ENCODE measurements at places on chromosomes 2 and 18.

DNA sequence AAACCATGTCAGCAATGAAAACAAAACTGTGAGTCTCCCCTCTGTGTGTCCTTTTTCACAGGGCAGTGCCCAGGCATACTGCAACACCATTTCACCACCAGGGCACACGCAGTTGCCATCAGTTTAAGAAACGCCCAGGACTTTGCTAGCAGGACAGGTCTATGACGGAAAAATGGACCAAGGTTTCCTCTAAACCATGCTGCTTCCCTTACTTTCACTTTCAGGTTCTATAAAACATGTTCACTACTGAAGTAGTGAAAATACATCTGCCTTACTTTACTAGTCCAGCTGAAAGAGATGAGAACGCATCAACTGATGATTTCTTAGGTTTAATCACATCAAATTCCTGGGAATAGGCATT is 110.5 kb downstream of the TCF4 start:
- H3K4me1 ChIP-seq, result peaks cover 19% of the 10 kb centered on the region
- H3K27ac ChIP-seq, result peak overlapping the region; percentile 87
- H3K36me3 ChIP-seq, result no peaks in the 10 kb centered on the region
- H3K4me3 ChIP-seq, result peak overlapping the region; percentile 79
- DNase-seq, result peak; percentile 44

DNA sequence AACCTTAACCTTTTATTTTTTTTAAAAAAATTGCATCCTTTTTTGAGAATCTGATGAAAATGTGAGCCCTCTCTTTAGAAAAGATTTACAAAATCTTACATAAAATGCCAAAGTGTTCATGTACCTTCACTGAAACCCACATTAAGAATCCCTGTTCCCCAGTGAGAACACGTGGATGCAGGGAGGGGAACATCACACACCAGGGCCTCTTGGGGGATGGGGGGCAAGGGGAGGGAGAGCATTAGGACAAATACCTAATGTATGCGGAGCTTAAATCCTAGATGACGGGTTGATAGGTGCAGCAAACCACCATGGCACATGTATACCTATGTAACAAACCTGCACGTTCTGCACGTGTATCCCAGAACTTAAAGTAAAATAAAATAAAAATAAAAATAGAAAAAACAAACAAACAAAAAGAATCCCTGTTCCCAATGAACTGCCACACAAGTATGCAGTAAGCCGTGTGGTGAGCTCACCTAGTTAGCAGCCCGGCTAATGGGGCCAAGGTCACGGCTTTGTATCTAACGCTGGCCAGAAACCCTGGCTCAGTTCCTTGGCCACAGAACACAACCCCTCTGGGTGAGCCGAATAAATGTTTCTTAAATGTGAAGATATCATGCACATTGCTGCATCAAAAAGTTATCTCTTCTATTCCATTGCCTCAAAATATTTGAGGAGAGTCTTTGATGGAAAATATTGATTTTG is 41.4 kb downstream of the CHST9 start:
- no peak for DNase-seq
- no peak overlapping the region for H3K27ac ChIP-seq
- no peaks in the 10 kb centered on the region for H3K4me1 ChIP-seq
- no peaks in the 10 kb centered on the region for H3K27me3 ChIP-seq
- no peak overlapping the region for H3K4me3 ChIP-seq

DNA sequence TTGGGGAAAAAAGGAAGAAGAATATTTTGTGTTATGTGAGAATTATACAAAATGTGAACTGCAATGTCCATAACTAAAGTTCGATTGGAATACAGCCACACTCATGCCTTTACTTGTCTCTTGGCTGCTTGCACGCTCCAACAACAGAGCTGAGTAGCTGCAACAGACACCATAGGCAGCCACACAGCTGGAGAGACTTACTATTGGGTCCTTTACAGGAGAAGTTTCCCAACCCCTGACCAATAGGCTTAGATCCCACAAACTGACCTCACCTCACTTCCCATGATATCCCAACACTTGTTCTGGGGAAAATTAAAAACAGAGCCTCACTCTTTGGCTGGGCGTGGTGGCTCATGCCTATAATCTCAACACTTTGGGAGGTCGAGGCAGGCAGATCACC is 213.8 kb downstream of the SH3BP4 start:
- no peak for DNase-seq
- no peak overlapping the region for H3K27ac ChIP-seq
- H3K4me3 ChIP-seq, result no peak overlapping the region
- H3K4me1 ChIP-seq, result no peaks in the 10 kb centered on the region
- H3K36me3 ChIP-seq, result no peaks in the 10 kb centered on the region

- no peaks in the 10 kb centered on the region for H3K36me3 ChIP-seq
- H3K4me3 ChIP-seq, result no peak overlapping the region
- H3K27me3 ChIP-seq, result no peaks in the 10 kb centered on the region
Observed at GRCh38 chr2:234363011-234363487, 133.8 kb downstream of the ARL4C start.

DNA sequence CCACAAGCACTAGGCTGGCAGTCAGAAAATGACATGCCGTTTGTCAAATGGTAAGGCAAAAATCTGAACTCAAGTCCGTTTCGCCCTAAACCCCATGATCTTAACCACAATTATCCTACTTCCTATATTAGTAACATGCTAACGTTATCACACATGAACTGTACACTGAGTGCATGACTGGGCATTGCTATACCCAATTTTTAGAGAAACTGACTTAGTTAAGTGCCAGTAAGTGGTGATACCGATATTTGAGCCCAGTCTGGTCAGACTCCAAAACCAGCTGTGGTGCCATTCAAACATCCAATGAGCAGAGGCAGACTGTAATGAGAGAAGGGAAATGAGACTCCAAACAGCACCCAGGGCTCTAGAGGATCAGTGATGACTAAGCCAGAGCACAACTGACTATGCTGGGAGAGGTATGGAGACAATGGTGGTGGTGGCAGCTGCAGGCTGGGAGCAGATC is 311.7 kb upstream of the PKDCC start:
- no peak overlapping the region for H3K27ac ChIP-seq
- DNase-seq, result no peak
- no peaks in the 10 kb centered on the region for H3K36me3 ChIP-seq
- H3K27me3 ChIP-seq, result no peaks in the 10 kb centered on the region
- no peak overlapping the region for H3K4me3 ChIP-seq

- no peak for DNase-seq
- H3K27me3 ChIP-seq, result no peaks in the 10 kb centered on the region
- H3K4me1 ChIP-seq, result no peaks in the 10 kb centered on the region
Observed at GRCh38 chr2:241188361-241189092, at the start of gene ANO7. Gene ANO7, plus strand, starts transcription at chr2:241188677. Its CDS starts 1,387 bp downstream, at chr2:241190064.

- no peaks in the 10 kb centered on the region for H3K27me3 ChIP-seq
- peaks cover 97% of the 10 kb centered on the region for H3K36me3 ChIP-seq
- no peak overlapping the region for H3K27ac ChIP-seq
- no peak overlapping the region for H3K4me3 ChIP-seq
- no peaks in the 10 kb centered on the region for H3K4me1 ChIP-seq
- no peak for DNase-seq
Observed at GRCh38 chr2:69538872-69539548, 101.8 kb upstream of the NFU1 start.
